ENCODE measurements at places on chromosomes 3 and 15.

GRCh38 chr3:111571907-111572460, 23.2 kb downstream of the ZBED2 start:
- DNase-seq: no peak

- DNase-seq: no peak
Measured at GRCh38 chr3:13976469-13976868, 96.6 kb upstream of the WNT7A start.

GRCh38 chr3:127656906-127657305, 15.8 kb upstream of the ABTB1 start:
- no peak for DNase-seq

GRCh38 chr15:78676424-78677110, 35.6 kb upstream of the CHRNB4 start:
- DNase-seq: no peak

DNA sequence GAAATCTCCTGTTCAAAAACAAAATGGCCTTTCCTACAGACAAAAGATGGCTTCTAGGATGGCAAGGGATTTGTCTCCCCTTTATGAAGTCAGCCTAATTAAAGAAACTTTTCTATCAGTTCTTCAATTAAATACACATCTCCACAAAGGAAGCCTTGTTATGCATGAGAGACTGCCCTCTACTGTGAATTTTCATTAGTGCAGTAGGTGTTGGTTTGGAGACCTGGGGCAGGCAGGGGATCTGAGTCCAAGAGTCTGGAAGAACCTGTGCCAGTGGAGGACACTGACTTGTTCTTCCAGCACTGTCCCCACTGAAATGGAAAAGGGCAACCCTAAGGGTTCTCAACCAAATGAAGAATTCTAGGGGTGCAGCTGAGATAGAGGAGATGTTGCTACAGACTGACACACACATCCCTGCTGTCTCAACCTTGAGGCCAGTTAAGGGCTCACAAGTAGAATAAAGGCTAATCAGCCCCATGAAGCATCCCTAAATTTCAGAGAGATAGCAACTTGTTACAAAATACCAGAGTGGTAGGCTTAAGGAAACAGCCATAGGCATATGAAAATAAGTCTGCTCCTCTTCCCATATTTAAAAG, 174.0 kb upstream of the PRICKLE2 start:
- DNase-seq: no peak

DNA sequence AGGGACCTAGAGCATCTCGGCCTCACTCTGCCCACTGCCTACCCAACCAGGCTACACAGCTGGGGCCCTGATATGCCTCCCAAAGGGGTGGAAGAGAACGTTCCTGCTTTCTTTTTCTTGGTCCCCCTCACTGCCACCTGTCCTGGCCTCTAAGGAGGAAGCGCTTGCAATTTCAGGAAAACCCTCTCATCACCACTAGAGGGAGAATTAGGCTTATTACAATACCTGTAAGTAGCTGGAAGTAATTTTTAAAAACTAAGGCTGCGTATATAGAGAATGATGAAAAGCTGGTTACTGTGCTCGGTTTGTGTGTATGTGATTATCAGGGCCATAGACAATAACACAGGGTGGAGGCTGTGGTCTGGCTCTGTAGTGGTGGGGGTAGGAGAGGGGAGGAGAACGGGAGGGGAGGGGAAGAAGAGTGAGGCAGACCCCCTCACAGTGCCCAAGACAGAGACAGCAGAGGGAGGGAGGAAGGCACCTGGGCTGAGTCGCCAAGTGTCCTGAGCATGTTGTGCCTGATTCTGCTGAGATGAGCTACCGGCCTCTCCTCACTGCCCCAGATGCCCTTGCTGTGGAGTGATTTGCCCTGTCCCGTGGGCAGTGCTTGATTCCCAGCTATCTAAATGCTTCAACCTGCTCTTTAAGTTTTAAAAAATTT, 3.3 kb downstream of the GABRG3 start:
- DNase-seq: no peak

DNA sequence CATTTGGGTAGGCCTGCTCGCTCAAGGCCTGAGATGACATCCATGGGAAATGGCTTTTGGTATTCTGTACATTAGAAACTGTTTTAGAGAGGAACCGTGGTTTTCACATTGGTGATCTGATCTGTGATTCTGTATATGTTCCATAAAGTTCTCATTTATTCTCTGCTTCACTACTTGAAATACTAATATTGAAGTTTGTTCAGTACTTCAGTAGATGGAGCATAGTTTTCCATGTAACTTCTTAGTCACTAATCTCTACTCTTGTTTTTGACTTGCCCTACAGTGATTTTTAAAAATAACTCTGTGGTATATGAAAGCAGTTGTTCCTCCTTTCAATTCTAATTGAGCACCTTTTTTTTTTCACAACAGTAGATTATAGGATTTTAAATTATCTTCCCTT, 66.5 kb downstream of the MBNL1 start:
- DNase-seq: no peak

- DNase-seq: peak; percentile 35
Measured at GRCh38 chr3:2098398-2099027, at the start of gene CNTN4. Gene CNTN4, plus strand, starts transcription at chr3:2098866.

DNA sequence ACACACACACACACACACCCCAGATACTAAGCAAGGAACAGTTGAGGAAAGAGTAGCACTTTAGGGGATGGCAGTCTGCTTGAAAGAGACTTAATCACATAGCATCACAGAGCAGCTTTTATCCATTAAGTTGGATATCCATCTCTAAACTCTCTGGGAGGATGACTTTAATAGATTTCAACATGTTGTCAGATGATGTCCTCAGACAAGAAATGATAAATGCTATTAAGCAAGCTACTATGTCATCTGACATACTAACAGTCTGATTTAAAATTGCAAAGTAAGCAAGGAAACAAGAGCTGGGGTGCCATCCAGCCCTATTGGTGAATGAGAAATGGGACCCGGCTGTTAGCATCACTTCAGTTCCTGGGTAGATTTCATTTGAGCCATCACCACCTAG, 136.9 kb downstream of the PLCL2 start:
- no peak for DNase-seq

- DNase-seq: no peak
Measured at GRCh38 chr3:5218815-5219214, 31.3 kb downstream of the EDEM1 start.

All from nucleus accumbens (tissue), 56 donors.